Activated T-helper 9 cell treated with anti-CD3 and anti-CD28 coated beads, Interleukin-2, amount 50 U/mL, for 16 hours (primary cell): ENCODE measurements at places on chromosomes 4 and X.

GRCh38 chr4:107712236-107712635 lies 7.8 kb downstream of the PAPSS1 start:
- no peak for DNase-seq

- no peak for DNase-seq
Observed at GRCh38 chr4:117491516-117491915, 406.1 kb upstream of the TRAM1L1 start.

- no peak for DNase-seq
Observed at GRCh38 chr4:138710297-138710696, 305.3 kb upstream of the NOCT start.

- no peak for DNase-seq
Observed at GRCh38 chr4:186617921-186618320, 62.6 kb upstream of the MTNR1A start.

- no peak for DNase-seq
Observed at GRCh38 chr4:73776321-73776729, 36.0 kb downstream of the CXCL8 start.

- DNase-seq, result no peak
Observed at GRCh38 chrX:23907111-23907497, 634 bp downstream of the APOO start.

DNA sequence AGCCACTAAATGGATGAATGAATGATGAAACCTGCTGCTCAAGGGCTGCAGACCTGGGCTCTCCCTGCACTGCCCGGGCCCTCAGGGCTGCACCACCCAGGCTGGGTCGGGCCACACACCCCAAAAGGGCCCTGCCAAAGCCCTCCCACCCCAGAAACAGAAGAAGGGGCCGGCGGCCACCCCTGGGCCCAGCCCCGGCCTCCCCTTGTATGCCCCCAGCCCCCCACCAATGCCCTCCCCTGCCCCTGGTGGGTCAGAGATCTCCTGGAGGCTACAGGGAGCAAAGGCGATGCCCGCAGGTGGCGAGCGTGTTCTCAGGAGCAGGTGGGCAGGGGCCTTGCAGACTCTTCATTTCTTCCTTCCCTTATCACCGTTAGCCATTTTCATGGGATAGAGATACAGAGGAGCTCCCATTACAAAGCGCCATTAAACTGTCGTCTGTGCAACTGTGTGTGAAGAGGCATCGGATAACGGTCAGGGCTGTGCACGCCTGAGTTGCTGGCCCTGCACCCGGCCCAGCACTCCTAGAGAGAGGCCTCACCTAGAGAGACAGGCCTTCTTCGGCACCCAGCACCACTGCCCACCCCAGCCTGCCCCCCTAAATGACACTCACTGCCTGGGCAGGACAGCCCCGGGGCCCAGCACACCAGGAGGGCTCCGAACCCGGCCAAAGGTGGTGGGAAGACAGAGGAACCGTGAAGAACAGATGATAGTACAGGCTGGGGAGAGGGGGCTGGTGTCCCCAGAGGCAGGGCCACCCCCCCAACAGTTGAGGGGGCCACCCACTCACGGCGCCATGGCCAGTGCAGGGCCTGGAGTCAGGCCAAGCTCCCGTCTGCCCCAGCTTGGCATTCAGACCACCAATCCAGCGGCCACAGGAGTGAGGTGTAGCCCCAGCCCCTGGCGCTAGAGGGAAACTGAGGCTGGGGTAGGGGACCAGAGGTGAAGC lies 133.7 kb downstream of the FAM53A start:
- no peak for DNase-seq

- DNase-seq, result no peak
Observed at GRCh38 chr4:29243054-29243453, 1477.1 kb upstream of the PCDH7 start.

DNA sequence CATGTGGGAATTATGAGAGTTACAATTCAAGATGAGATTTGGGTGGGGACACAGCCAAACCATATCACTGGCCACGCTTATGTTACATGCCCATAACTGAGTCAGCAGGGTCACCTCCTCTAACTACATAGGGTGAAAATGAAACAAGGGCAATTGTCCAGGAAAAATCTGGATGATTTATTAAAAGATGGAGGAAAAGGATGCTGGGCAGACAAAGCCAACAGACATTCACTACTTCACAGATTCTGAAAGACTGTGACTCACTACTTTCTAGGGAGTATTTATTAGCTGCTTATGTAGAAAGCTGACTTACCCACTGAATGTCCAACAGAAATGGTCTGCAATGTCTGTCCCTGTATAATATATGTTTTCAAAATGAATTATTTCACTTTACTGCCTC lies 72.4 kb downstream of the APBB2 start:
- DNase-seq, result no peak

- no peak for DNase-seq
Observed at GRCh38 chr4:80153874-80154544, 43.3 kb upstream of the PRDM8 start.

GRCh38 chrX:83469551-83469950 lies 38.5 kb upstream of the POU3F4 start:
- DNase-seq, result no peak

- DNase-seq, result no peak
Observed at GRCh38 chr4:139844459-139845036, 178.9 kb downstream of the MGST2 start.

DNA sequence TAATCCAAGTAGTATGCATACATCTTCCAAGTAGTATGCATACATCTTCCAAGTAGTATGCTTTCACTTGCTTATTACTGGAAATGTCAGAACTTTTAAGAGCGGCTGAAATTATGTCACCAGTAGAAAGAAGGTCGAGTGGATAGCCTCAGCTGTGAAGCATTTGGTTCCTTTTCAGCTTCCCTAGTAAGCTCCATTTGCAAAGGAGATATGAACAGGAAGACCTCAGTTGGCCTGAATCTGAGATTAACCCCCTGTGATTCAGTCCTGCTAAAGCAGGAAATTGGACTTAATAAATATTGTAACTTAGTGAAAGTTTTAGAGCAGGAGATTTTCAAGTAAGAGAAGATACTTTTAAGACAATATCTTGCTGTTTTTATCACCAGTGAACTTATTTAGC lies 48.1 kb downstream of the PCDH7 start:
- DNase-seq, result no peak

GRCh38 chr4:178198691-178199090 lies 756.5 kb upstream of the AGA start:
- DNase-seq, result no peak

- DNase-seq, result no peak
Observed at GRCh38 chrX:110252711-110253110, 65.2 kb downstream of the AMMECR1 start.

DNA sequence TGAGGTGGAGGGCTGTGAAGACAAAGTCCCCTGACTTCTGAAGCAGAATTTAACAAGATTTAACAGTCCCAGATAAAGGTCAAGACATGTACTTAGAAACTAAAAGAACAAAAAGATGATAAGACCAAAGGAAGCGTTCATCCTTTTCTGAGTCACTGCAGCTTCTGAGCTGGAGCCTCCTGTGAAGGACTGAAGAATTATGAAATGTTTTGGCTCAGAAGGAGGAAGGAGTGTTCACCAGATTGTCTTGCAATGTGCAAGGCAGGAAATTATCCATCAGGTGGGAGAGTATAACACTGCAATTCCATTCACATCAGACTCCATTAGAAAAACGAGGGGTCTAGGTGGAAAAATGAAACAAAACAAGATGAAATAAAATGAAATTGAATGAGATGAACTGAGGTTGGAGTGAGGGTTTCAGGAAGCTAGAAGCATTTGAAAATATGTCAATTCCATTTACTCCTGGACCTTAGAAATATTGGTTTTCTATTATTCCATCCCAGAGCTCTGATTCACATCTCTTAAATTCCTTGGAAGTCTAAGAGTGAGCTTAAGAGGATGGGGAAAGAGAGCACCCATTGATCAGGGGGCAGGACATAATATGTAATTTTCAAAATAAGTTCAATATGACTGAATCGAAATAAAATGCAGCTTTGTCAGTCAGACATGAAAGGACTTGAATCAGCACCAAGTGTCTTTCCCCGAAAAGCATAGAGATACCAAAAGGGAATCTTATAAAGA lies 186.1 kb upstream of the LNX1 start:
- no peak for DNase-seq
